Activated CD8-positive, alpha-beta memory T cell treated with anti-CD3 and anti-CD28 coated beads for 36 hours (primary cell): ENCODE measurements at places on chromosomes 5 and 9. TPM values are rescaled to one million over a fixed set of nuclear protein-coding genes. Genes with fewer than 3 reads are reported as not detected.

Gene MYO10
- not detected for total RNA-seq

Gene TMEM215
- not detected for total RNA-seq

Gene KIF4B
- total RNA-seq, result 0.04 TPM

Gene GPR151
- total RNA-seq, result not detected

Gene FRRS1L
- not detected for total RNA-seq

Gene TMEM252
- not detected for total RNA-seq
